CD8-positive, alpha-beta memory T cell (primary cell): ENCODE measurements at places on chromosomes 5 and 9. TPM values are rescaled to one million over a fixed set of nuclear protein-coding genes. Genes with fewer than 3 reads are reported as not detected.

GRCh38 chr5:145943674-145944121 is 7.3 kb downstream of the SH3RF2 start:
- DNase-seq, result no peak
- no peaks in the 10 kb centered on the region for H3K4me1 ChIP-seq
- no peak overlapping the region for H3K4me3 ChIP-seq
- H3K36me3 ChIP-seq, result no peaks in the 10 kb centered on the region
- no peak overlapping the region for H3K27ac ChIP-seq

DNA sequence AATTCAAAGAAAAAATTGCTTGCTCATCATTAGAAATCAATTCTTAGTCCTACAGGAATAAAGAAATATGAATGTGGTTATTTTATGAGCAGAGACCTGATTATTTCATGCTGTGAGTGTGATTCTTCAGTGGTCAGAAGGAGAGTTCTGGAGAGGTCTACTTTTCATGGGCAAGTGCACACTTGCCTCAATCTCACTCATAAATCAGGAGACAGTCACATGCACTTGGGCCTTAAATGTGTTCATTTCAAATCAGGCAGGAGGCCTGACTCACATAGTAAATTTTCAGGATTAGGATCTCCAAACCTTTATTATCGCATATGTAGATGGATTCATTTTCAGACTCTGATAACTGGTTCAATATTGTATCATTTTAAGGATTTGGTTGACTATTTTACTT is 323.2 kb upstream of the CCNH start:
- no peaks in the 10 kb centered on the region for H3K36me3 ChIP-seq
- H3K4me1 ChIP-seq, result no peaks in the 10 kb centered on the region
- no peak overlapping the region for H3K4me3 ChIP-seq
- H3K27me3 ChIP-seq, result no peaks in the 10 kb centered on the region

DNA sequence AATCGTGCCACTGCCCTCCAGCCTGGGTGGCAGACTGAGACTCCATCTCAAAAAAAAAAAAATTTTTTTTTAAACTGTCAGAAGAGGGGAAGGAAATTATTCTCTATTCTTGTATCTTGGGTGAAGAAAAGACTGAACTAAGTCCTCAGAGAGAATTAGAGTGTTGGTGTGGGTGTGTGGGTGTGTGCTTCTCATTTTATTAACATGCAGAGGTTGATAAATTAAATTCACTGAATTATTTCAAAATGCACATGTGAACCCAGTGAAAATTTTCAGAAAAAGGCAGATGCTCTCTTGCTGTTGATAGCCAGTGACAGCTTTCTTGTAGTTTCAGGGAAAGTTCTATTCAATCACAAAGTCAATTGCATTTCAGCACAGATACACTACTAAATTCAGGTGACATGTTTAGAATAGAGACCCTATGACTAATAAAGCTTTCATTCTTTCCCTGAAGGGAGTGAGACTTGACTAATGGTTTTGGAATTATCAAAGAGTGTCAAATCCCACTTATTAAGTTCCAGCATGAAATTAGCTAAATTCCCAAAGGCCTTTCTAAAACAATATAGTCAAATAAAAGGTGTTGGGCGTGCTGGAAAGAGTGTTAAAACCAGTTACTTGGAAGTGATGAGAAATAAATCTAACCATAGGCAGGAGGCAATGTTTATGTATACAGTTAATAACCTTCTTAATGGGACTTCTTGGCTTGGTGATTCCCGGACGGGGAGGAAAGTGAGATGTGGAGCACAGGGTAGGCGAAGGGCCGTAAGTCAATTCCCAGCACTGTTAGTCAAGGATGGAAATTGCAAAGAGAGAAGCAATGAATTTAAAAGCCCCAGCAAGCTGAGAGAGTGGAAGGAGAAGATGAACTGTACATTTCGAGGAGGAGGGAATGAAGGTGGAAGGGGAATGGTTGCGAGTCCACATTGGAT is 103.2 kb upstream of the SPATA31D4 start:
- H3K27me3 ChIP-seq, result no peaks in the 10 kb centered on the region
- H3K4me1 ChIP-seq, result no peaks in the 10 kb centered on the region
- H3K36me3 ChIP-seq, result no peaks in the 10 kb centered on the region
- H3K27ac ChIP-seq, result no peak overlapping the region
- no peak overlapping the region for H3K4me3 ChIP-seq

DNA sequence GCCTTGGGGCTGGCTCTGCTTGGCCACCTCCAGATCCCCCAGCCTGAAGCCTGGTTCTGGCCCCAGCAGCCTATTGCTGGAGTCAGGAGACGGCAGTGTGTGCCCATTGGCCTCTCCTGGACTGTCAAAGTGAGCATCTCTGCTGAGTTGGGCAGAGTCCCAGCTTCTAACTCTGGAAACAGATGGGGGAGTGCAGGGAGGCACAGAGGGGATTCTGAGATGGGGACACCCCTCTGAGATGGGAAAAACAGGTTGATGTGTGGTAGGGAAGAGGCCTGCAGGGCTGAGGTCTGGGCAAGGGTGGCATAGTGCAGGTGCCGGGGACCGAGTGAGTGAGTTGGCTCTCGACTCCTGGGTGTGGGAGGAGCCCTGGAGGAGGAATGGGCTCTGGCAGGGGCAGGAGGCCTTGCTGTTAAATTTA is 27.5 kb downstream of the PHF2 start:
- H3K4me1 ChIP-seq, result peaks cover 23% of the 10 kb centered on the region
- no peak for DNase-seq
- no peak overlapping the region for H3K4me3 ChIP-seq

- H3K27me3 ChIP-seq, result no peaks in the 10 kb centered on the region
- no peaks in the 10 kb centered on the region for H3K4me1 ChIP-seq
- no peak overlapping the region for H3K27ac ChIP-seq
- H3K4me3 ChIP-seq, result no peak overlapping the region
- no peak for DNase-seq
- no peaks in the 10 kb centered on the region for H3K36me3 ChIP-seq
Measured at GRCh38 chr5:132266836-132267160, 9.3 kb downstream of the PDLIM4 start.

- H3K36me3 ChIP-seq, result no peaks in the 10 kb centered on the region
- H3K4me3 ChIP-seq, result no peak overlapping the region
- DNase-seq, result no peak
Measured at GRCh38 chr9:106305428-106306133, 557.4 kb upstream of the ZNF462 start.

- DNase-seq, result no peak
- no peaks in the 10 kb centered on the region for H3K4me1 ChIP-seq
- no peaks in the 10 kb centered on the region for H3K36me3 ChIP-seq
- no peaks in the 10 kb centered on the region for H3K27me3 ChIP-seq
- H3K27ac ChIP-seq, result no peak overlapping the region
Measured at GRCh38 chr5:53446908-53447307, 33.5 kb upstream of the FST start.

DNA sequence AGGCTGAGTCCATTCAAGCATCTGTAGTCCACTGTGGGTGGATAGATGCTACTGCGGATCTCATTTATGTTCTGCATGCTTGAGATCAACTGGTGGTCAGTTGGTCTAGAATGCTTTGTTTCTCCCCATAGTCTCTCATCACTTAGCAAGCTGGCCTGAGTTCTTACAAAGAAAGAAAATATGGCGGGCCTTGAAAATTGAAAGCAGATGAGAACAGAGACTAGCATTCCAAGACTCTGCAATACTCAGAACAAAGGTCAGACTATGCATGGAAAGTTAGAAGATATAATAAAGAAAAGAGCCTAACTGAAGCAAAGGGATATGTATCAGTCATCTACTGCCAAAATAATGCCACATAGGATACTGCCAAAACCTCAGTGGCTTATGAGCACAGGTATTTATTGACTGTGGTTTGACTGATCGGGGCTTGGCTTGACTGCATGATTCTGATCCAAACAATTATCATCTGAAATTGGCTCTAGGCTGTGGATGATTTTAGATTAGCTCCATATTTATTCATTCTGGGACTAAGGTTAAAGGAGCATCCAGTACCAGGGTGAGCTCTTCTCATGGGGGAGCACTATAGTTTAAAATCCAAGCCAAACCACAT is 258.9 kb downstream of the TAF11L14 start:
- H3K27me3 ChIP-seq, result no peaks in the 10 kb centered on the region
- no peak for DNase-seq
- H3K36me3 ChIP-seq, result no peaks in the 10 kb centered on the region

DNA sequence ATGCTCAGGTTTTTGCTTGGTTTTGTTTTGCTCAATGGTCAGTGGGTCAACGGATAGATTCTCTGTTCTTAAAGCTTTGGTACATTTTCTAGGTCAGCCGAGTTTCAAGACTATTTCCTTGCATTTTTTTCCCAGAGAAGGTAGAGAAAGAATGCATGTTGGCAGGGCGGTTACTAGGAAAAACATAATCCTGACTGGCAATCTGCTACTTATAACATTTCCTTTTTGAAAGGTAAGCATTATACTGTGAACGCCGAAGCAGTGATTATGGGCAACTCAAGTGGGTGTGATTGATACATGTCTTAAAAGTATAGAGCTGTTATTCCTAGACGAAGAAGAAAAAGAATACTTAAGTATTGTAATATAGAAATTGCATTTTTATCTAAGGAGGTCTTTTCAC is 273.2 kb downstream of the MAST4 start:
- no peak for DNase-seq
- H3K4me3 ChIP-seq, result no peak overlapping the region
- no peak overlapping the region for H3K27ac ChIP-seq
- H3K36me3 ChIP-seq, result no peaks in the 10 kb centered on the region
- no peaks in the 10 kb centered on the region for H3K27me3 ChIP-seq

Gene MEIKIN
- total RNA-seq, result 0.53 TPM

Gene SNCAIP
- not detected for total RNA-seq

Gene SHC3
- total RNA-seq, result not detected

Gene AGXT2
- total RNA-seq, result not detected

Gene FBP2
- not detected for total RNA-seq

Gene STC2
- total RNA-seq, result 2.1 TPM

Gene SLC36A3
- total RNA-seq, result not detected

Gene MAML1
- total RNA-seq, result 30.9 TPM

Gene CCL27
- 0.39 TPM for total RNA-seq

Gene FOXD4L6
- not detected for total RNA-seq
